ENCODE measurements at places on chromosomes 13 and 19.

DNA sequence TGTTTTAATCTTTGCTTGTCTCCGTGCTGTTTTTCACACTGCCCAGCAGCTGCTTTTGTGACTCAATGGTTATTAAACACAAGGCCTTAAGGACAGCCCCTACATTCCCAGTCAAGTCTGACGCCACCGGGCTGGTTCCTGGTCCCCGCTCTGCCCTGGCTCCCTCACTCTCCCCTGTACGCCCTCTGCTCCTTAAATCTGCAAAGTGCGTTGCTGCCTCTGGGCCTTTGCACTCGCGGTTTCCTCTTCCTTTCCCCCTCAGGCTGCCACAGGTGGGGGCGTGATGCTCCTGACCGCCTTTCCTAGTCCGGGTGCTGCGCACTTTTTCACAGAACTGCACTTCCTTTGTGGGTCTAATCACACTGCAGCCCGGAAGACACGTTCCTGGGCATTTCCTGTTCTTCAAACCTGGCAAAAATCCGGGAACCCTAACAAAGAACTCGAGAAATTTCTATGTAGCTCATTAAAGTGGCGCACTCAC lies 25.6 kb downstream of the NOSIP start:
- DNase-seq: peak; percentile 48

DNA sequence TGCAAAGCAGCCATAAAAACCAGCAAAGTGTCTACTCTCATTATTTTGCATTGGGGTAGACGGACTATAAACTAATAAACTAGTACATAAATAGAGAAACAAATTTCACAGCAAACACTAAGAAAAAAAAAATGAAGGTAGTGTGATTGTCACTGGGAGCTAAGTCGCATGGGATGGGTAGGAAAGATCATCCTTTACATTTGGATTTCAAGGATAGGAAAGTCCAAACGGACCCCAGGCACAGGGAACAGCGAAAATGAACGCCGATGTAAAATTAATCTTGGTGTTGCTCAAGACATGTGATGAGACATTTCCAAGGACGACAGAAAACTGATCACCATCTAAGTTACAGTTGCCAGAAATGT lies 690 bp upstream of the SGTA start:
- DNase-seq: no peak

- DNase-seq: no peak
Observed at GRCh38 chr19:12799742-12800465, 1.7 kb downstream of the PRDX2 start.

DNA sequence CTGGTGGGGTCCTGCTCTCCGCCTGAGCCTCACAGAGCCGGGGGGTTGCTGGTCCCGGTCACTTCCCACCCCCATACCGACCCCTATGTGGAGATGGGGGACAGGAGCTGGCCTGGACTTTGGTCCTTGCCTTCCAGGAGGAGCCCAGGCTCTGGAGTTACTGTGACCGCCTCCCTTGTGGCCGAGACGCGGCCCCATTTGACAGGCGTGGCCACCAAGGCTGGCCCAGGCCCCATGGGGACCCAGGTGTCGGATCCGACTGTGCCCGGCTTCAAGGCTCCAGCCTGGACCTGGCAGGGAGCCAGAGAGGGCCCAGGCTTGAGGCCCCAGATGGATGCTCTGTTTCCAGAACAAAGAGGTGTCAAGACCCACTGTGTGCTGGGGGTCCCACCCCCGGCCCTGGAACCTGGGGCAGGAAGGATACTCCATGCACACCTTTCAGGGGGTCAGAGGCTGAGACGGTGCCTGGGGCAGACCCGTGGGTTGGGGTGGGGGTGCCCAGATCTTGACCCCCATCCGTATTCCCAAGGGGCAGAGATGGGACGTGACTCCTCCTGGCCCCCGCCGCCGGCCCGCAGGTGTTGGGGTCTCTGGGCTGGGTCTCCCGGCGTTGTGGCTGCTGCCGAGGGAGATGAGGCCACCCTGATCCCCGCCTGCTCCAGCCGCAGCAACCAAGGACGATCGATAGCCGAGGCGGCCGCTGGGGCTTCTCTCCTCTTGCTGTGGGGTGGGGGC lies 47.8 kb upstream of the TCF3 start:
- no peak for DNase-seq

GRCh38 chr13:43258771-43259170 lies 235.4 kb downstream of the DNAJC15 start:
- no peak for DNase-seq

DNA sequence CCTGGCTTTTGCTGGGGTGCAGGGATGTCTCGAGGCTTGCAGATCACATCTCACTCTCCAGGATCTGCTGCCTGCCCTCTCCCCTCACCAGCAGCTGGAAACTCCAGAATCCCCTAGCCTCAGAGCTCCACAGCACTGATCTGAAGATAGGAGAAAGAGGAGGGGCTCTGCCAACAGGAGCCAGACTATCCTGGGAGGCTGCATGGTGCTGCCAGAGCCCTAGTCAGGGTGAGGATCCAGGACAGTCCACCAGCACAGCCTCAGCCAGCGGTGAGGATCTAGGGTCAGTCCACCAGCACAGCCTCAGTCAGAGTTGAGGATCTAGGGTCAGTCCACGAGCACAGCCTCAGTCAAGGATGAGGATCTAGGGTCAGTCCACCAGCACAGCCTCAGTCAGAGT lies 65.2 kb downstream of the RAB20 start:
- no peak for DNase-seq

GRCh38 chr19:43780706-43781525 lies at the start of gene KCNN4:
Gene KCNN4, minus strand, starts transcription at chr19:43780973. Its CDS starts 112 bp downstream, at chr19:43780861.
- peak; percentile 45 for DNase-seq

DNA sequence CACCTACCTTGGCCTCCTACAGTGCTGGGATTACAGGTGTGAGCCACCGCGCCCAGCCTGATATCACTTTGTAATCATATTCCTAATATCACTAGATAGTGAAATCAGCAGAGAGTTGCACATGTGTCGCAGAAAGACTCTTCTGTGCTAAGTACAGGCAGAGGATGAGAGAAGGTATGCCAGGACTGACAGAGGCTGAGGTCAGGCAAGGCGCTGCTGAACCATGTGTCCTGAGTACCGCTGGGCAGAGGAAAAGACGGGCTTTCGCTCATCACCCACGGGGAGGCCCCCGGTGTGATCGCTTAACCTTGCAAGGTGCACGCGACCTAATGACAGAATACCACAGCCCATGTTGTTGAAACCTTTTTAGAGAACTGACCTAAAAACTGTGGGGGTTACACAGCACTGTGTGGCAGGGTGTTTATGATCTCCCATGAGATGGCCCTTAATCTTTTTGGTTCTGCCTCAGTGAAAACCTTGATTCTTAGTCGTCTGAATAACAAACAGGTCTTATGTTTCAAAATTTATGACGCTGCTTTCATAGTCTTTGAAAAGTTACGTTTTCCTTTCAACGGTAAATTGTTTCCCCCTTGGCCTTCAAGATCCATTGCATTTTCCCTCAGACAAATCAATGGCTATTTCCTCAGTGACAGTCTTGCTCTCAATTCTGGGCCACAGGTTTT lies 12.2 kb downstream of the GJA3 start:
- no peak for DNase-seq

GRCh38 chr13:39321574-39321973 lies 281.4 kb downstream of the LHFPL6 start:
- no peak for DNase-seq

- no peak for DNase-seq
Observed at GRCh38 chr13:63088226-63088625, 1672.6 kb upstream of the PCDH20 start.

- DNase-seq: no peak
Observed at GRCh38 chr19:3145909-3146676, 10.3 kb downstream of the GNA15 start.

GRCh38 chr13:27403203-27403678 lies 21.2 kb upstream of the GTF3A start:
- DNase-seq: no peak

DNA sequence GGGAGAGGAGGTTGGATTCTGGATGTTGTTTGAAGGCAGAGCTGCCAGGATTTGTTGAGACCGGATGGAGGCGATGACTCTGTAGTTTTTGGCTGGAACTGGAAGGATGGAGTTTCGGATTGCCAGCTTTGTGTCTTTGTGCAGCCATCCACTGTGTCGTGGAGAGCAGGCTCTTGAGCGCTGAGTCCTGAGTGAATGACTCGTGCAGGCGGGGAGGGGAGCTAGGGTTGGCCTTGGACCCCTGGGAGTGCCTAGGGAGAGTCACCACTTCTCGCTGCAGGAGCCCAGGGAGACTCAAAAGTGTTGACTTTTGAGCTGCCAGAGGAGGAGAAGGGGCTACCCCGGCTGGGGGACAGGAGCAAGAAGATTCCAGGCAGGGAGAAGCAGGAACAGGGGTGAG lies 3.9 kb downstream of the TOMM40 start:
- no peak for DNase-seq

GRCh38 chr13:25059958-25060357 lies 36.0 kb upstream of the PABPC3 start:
- DNase-seq: no peak

DNA sequence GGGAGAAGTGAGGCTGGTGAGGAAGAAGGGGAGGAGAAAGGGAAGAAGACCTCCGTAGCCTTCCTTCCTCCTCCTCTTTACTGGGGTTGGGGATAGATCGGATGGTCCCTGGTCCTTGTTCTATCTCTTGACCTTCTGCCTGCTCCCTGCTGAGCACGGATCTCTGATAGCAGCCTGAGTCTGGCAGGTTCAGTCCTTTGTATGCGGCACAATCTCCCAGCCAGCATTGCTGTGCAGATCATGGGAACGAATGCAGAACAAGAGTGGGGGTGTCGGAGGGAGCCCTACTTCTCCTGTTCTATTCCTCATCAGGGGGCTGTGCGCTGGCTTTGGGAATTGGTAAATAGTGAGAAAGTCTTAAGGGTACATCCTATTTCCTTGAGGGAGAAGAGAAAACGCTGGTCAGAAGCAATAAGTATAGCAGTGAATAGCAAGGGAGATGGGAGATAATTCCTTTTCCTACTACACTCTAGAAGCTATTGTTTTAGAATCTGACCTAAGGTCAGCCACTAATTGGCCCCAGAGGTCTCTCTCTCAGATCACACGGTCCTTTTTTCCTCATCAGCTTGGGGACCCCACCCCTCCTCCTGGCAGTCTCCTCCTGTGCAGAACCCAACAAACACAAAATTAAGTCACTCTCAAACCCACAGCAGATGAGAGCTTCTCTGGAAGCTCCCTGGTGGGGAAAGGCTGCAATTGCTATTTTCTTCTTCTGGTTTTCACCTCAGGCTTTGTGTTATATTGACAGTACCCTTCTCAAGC lies 41.0 kb downstream of the KL start:
- DNase-seq: no peak

DNA sequence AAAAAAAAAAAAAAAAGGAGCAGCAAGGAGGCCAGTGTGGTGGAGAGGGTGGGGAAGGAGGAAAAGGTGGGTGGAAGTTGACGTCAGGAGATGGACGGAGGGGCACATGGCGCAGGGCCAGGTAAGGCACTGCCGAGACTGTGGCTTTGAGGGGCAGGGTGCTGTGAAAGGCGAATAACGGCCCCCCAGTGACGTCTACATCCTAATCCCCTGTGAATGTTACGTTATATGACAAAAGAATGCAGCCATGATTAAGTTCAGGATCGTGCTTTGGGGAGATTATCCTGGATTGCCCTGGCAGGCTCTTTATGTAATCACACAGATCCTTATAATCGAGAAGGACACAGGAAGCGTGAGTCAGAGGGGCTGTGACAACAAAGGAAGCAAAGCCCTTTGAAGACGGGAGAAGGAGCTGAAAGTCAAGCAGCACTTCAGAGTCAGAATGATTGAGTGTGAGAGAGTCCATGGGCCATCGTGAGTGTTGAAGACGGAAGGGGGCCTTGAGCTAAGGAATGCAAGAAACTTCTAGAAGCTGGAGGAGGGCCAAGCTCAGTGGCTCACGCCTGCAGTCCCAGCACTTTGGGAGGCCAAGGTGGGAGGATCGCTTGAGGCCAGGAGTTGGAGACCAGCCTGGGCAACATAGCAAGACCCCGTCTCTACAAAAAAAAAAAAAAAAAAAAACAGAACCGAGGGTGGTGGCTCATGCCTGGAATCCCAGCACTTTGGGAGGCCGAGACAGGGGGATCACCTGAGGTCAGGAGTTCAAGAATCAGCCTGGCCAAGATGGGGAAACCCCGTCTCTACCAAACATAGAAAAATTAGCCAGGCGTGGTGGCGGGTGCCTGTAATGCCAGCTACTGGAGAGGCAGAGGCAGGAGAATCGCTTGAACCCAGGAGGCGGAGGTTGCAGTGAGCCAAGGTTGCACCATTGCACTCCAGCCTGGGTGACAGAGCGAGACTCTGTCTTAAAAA lies 13.8 kb upstream of the CEACAM16 start:
- DNase-seq: no peak

DNA sequence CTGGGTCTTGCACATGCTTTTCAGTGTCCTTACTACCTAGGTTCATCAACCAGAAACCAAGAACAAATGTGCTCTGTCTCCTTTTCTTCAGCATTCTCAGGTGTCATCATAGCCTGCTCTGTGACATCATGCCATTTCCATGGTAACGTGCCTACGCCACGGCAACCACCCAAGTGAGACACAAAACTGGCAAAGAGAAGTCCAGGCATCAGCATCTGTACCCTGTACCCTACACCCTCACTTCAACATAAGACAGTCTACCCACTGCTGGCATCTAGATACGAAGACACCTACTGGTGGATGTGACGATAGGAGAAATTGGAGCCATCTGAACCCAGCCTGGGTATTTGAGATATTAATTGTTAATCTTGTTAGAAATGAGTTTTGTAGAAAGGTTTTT lies 13.3 kb downstream of the ZC3H4 start:
- DNase-seq: no peak

DNA sequence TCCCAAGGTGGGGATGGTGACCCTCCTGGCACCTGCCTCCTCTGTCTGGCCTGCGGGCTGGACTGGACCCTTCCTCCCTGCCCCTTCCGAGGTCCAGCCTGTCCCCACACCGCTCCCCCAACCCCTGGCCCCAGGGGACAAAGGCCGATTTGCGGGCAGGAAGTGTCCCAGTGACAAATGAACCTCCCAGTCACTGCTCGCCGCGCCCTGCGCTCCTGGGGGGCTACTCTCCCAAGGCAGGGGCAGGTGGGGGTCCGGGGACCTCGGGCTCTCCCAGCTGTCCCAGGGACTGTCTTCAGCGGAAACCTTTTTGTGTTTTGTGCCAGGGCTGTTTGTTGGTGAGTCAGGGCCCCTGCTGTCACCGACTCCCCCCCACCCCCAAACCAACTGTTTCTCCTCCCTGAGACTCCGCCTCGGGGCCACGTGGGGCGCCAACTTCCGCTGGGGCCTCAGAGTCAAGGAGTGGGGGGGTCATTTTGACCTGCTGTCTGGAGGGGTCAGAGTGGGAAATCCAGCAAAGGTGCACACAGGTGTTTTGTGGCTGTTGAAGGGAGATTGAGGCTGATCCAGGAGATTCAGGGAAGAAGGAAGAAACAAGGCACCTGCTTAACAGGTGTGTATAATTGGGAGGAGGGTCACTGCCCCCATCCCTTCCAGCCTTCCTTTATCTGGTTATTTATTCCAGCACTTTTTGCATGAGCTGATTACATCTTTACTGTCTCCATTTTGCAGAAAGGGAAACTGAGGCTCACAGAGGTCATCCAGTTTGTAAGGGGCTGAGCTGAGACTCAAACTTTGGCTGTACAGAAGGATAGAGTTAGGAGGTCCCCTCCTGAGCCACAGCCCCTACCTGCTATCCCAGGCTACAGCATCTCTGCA lies 831 bp downstream of the PGPEP1 start:
- DNase-seq: peak; percentile 70
